Gastroesophageal sphincter (tissue), 4 donors: ENCODE measurements at places on chromosomes 1 and 21.

GRCh38 chr1:228972576-228972975 is 237.3 kb downstream of the RHOU start:
- H3K4me3 ChIP-seq = no peak overlapping the region
- no peaks in the 10 kb centered on the region for H3K4me1 ChIP-seq
- H3K27me3 ChIP-seq = no peaks in the 10 kb centered on the region
- ATAC-seq = no peak
- no peak overlapping the region for H3K27ac ChIP-seq

DNA sequence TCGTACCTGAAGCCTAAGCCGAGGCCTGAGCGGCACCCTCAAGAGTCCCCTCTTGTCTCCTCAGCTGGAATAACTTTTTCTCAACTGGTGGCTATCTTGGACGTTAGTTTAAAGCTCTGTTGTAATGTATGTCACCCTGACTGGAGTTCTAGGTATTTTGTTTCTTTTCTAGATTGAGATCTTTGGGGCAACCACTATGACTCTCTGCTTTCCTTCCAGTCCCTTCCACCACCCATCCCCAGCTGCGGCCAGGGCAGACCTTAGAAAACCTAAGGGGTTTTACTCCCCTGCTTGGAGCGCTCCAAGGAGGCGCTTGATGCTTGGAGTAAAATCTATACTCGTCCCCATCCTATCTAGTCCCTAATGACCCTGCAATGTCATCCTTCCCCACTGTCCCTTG is 74.6 kb upstream of the MRPS6 start:
- H3K27me3 ChIP-seq = no peaks in the 10 kb centered on the region
- no peak overlapping the region for H3K4me3 ChIP-seq
- no peak for ATAC-seq
- H3K27ac ChIP-seq = no peak overlapping the region

- ATAC-seq = no peak
- no peaks in the 10 kb centered on the region for H3K4me1 ChIP-seq
- H3K27ac ChIP-seq = no peak overlapping the region
- H3K4me3 ChIP-seq = no peak overlapping the region
These were observed 78.7 kb upstream of the TINAGL1 start for GRCh38 chr1:31497601-31498000.

- no peak overlapping the region for H3K27ac ChIP-seq
- ATAC-seq = no peak
- H3K4me1 ChIP-seq = no peaks in the 10 kb centered on the region
- H3K27me3 ChIP-seq = peaks cover 25% of the 10 kb centered on the region
These were observed 60.2 kb upstream of the ACTRT2 start for GRCh38 chr1:2961081-2961480.

- H3K27me3 ChIP-seq = no peaks in the 10 kb centered on the region
- H3K36me3 ChIP-seq = no peaks in the 10 kb centered on the region
- H3K27ac ChIP-seq = no peak overlapping the region
- no peak overlapping the region for H3K4me3 ChIP-seq
- no peaks in the 10 kb centered on the region for H3K4me1 ChIP-seq
These were observed 32.4 kb upstream of the ENO1 start for GRCh38 chr1:8910914-8911313.

DNA sequence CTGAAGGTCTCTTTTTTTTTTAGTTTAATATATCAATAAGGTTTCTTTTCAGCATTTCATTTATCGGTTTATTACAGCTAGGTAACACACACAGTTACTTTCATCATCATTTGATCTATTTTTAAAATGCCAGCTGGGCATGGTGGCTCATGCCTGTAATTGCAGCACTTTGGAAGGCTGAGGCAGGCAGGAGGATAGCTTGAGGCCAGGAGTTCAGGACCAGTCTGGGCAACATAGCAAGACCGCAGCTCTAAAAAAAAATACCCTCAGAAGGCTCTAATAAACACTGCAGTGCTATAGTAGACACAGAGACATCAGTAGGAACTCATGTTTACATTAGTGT is 48.5 kb upstream of the VAMP3 start:
- H3K27ac ChIP-seq = no peak overlapping the region
- H3K4me1 ChIP-seq = peaks cover 7% of the 10 kb centered on the region
- no peaks in the 10 kb centered on the region for H3K36me3 ChIP-seq

DNA sequence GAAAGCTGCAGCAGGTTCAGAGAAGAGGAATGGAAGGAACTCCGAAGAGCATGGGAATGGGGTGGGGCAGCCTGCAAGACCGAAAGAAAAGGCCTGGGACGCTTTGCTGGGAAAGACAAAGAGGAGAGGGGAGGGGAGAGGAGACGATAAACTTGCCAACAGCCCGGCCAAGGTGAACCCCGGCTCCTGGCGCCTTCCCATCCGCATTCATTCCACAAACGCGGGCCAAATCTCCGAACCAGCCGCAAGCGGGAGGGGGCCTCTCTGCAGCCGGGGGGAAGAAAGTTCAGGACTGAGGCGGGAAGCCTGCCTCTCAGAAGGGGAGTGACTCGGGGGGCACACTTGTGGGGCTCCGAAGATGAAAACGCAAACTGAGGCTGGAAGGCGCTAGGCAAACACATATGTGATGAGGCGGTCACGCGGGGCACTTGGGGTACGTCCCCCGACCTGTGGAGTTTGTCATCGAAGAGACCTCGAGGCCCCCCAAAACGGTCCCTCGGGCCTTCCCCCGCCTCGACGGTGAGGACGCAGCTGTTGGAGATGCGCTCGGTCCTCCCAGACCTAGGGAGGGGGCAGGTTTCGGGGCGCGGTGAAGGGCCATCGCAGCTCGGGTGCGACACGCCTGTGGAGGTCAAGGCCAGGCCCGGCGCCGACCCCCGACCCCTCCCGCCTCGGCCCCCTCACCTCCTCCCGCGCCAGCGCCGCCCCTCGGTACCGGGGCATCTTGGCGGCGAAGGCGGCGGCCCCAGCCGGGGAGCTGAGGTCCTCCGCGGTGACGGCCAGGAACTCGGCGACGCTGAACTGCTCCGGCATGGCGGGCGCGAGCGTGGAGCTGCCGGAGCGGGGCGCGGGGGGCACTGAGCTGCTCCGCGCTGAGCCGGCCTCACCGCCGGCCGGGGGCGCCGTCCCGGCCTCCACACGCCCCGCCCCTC is at the start of gene ASAP3:
Gene ASAP3, minus strand, starts transcription at position 859 of the 932 bp plus-strand sequence. Its CDS starts 46 bp downstream, at position 813.
- H3K36me3 ChIP-seq = no peaks in the 10 kb centered on the region
- peak; percentile 0 for ATAC-seq

DNA sequence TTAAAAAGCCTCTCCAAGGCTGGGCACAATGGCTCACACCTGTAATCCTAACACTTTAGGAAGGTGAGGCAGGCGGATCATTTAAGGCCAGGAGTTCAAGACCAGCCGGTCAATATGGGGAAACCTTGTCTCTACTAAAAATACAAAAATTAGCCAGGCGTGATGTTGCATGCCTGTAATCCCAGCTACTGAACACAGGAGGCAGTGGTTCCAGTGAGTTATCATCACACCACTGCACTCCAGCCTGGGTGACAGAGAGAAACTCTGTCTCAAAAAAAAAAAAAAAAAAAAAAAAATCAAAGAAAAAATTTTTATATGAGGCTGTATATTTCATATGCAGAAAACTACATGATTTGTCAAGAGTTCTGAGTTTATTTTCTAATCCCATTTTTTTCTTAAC is 1107.1 kb upstream of the TMPRSS15 start:
- H3K27ac ChIP-seq = no peak overlapping the region
- no peaks in the 10 kb centered on the region for H3K36me3 ChIP-seq
- no peak overlapping the region for H3K4me3 ChIP-seq
- no peaks in the 10 kb centered on the region for H3K27me3 ChIP-seq
- no peak for ATAC-seq

- ATAC-seq = no peak
- no peak overlapping the region for H3K27ac ChIP-seq
- peaks cover 3% of the 10 kb centered on the region for H3K36me3 ChIP-seq
- H3K4me1 ChIP-seq = peaks cover 13% of the 10 kb centered on the region
- H3K27me3 ChIP-seq = no peaks in the 10 kb centered on the region
These were observed 47.0 kb downstream of the PLPP3 start for GRCh38 chr1:56532350-56532683.

DNA sequence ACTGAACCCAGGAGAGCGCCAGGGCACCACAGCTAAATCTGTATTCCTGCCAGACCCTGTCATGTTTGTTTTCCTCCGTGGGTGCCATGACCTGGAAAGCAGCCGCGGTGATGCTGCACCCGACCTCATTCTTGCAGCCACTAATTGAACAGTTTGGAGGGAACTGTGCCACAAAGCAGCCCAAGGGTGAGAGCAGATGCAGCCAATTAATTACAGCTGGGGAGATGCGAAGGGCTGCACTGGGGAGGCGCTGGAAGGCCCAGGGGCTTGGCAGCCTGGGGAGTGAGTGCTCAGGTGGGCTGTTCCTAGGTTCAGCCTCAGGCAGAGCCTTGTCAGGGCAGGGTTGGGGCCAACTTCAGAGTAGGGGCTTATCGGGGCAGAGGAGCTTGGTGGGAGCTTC is 158.4 kb upstream of the CD34 start:
- H3K4me1 ChIP-seq = no peaks in the 10 kb centered on the region
- H3K4me3 ChIP-seq = no peak overlapping the region
- peaks cover 89% of the 10 kb centered on the region for H3K36me3 ChIP-seq
- no peak for ATAC-seq
- H3K27me3 ChIP-seq = no peaks in the 10 kb centered on the region

- H3K4me3 ChIP-seq = peak overlapping the region; percentile 9
- no peaks in the 10 kb centered on the region for H3K27me3 ChIP-seq
- peaks cover 8% of the 10 kb centered on the region for H3K4me1 ChIP-seq
- no peaks in the 10 kb centered on the region for H3K36me3 ChIP-seq
These were observed 648 bp upstream of the TRAPPC3 start for GRCh38 chr1:36149973-36150295.

- no peak for ATAC-seq
- H3K4me3 ChIP-seq = no peak overlapping the region
- peaks cover 17% of the 10 kb centered on the region for H3K36me3 ChIP-seq
- no peaks in the 10 kb centered on the region for H3K27me3 ChIP-seq
- H3K4me1 ChIP-seq = no peaks in the 10 kb centered on the region
These were observed 112.5 kb upstream of the GFI1 start for GRCh38 chr1:92599184-92599583.

- H3K27me3 ChIP-seq = no peaks in the 10 kb centered on the region
- no peak overlapping the region for H3K27ac ChIP-seq
- no peaks in the 10 kb centered on the region for H3K36me3 ChIP-seq
- ATAC-seq = no peak
- H3K4me1 ChIP-seq = no peaks in the 10 kb centered on the region
These were observed 19.9 kb downstream of the DHCR24 start for GRCh38 chr1:54866801-54867716.

DNA sequence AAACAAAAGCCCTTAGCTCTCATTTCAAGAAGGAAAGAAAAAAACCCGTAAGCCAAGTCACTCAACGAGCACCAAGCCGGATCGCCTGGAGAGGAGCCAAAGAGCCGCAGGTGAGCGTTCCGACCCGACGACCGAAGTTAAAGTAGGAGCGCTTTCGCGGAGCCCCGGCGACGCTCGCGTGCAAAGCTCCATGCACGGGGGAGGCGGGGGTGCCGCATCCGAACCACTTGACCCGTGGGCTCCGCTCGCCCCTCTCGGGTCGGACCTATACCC is 382 bp downstream of the GPBP1L1 start:
- H3K4me3 ChIP-seq = peak overlapping the region; percentile 62
- H3K36me3 ChIP-seq = peaks cover 5% of the 10 kb centered on the region
- peaks cover 9% of the 10 kb centered on the region for H3K4me1 ChIP-seq
- ATAC-seq = no peak
- no peaks in the 10 kb centered on the region for H3K27me3 ChIP-seq

- H3K4me1 ChIP-seq = peaks cover 47% of the 10 kb centered on the region
- no peaks in the 10 kb centered on the region for H3K36me3 ChIP-seq
- ATAC-seq = no peak
- H3K27me3 ChIP-seq = no peaks in the 10 kb centered on the region
These were observed 11.8 kb downstream of the TPM3 start for GRCh38 chr1:154179946-154180687.

DNA sequence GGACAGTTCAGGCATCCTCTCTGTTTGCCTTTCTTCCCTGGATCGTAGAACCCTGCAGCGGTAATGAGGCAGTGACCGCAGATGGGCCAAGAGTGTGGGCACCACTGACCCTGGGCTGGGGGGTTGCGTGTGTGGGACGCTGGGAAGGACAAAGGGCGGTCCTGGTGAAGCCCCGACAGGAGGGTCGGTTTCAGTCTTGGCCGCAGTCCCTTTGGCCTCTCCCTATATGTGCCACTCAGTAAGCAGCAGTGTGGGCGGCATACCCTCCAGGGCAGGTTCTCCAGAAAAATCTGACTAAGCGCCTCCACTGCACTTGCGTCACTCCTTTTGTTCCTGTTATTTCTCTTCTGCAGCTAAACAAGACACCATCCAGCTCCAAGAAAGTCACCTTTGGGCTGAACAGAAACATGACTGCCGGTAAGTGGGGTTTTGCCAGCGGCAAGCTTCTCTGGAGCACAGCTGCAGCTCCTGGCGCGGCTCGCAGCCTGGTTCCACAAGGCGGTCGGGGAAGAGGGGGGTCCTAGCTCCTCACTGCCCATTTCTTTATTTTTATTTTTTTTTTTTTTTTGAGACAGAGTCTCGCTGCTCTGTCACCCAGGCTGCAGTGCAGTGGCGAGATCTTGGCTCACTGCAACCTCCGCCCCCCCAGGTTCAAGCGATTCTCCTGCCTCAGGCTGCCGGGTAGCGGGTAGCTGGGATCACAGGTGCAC is 27.7 kb upstream of the PDXK start:
- no peak for ATAC-seq
- no peaks in the 10 kb centered on the region for H3K4me1 ChIP-seq
- no peak overlapping the region for H3K4me3 ChIP-seq
- H3K27me3 ChIP-seq = no peaks in the 10 kb centered on the region
- H3K36me3 ChIP-seq = peaks cover 97% of the 10 kb centered on the region
